ENCODE measurements at places on chromosomes 3 and 15.

- DNase-seq: no peak
Measured at GRCh38 chr3:47083786-47084185, 80.1 kb downstream of the SETD2 start.

DNA sequence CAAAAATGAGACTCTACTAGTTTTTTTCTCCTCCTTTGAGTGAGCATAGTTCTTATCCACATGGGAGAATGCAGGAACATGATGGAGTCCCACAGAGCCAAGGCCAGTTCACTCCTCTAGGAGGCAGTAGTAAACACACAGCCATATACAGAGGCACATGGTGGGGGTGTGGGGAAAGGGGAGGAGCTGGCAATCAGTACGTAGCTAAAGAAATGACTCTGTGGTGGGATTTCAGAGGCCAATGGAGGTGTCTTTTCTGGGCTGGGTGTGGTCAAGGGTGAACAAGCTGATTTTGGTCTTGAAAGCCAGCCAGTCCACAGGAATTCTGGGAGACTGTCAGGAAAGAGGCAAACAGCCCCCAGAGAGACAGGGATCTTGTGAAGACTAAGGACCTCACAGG, 6.6 kb upstream of the RAB11A start:
- DNase-seq: no peak

DNA sequence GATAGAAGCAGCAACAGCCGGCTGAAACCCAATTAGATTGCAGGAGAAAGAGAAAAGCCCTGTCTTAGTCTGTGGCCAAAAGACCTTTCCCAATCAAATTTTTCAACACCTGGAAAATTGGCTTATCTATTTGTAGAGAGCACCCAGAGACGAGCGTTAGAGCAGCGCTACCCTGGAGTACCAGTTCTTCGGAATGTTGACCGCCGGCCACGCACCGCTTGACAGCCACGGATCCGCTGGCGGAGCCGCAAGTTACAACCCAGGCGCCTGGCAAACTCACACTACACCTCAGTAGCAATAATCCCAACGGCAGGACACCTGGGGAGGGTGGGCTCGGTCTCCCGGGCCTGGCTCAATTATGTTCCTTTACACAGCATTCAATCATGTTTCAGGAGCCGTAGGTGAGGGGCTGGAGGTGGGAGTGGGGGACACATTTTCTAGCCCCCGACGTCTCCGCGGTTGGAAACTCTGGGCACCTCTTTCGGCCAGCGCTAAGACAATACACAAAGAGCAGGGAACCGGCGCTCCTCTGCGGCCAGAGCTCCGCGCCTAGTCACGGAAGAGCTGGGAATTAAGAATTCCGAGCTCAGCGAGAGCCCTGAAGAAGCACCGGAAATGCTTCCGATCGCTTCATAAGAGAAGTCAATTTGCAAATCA, 1.2 kb downstream of the MB21D2 start:
- no peak for DNase-seq

- DNase-seq: no peak
Measured at GRCh38 chr15:64503197-64503596, 42.8 kb downstream of the ZNF609 start.

- DNase-seq: peak; percentile 55
Measured at GRCh38 chr3:98817547-98818041, 54.5 kb downstream of the ST3GAL6 start.

DNA sequence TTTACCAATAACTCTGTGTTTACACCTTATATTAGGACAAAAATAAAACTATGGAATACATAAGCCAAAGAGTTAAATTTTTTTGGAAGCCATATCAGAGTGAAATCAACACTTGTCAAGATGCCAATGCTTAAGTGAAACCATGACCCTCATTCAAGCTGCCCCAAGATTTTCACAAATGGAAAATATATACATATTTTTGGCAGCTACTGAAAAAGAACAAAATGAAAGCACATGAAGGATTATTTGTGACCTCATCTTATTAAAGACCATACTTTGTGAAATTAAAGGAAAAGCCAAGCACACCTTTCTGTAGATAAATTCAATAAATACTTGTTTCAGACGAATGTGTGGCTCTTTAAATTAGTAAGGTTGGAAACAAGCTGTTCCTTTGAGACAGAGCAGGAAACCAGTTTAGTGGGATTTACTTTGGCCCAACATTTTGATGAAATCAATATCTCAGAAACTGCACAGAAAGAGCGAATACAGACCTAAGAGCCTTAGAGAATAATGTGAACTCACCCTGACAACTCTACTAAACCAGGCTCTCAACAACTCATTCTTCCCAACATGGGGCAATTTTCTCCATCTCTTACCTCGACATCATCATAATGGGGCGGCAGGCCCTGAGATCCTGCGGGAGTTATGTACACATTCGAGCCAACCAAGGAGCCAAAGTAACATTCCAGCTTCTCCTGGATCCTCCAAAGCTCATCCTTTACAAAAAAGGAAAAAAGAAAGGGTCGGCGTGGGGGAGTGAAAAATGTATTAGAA, 11.1 kb downstream of the RIOX2 start:
- DNase-seq: no peak

GRCh38 chr15:26971271-26972018, 464 bp downstream of the GABRG3 start:
- DNase-seq: no peak

DNA sequence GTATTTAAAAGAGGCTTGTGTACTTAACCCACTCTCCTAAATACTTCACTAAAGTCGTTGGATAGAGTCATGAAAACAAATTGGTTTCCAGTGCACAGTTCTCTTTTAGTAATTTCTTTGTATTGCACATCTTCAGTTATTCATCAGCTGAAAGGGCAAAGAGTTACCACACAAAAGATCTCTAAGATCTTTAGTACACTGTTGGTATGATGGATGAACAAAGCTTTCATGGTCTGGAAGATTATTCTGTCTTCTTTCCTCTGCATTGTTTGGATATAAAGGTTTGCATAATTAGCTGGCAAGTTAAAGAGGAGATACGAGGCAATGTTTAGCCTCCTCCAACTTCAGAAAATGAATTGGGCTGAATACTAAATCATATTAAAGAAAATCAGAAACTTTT, 40.5 kb downstream of the BCHE start:
- no peak for DNase-seq

DNA sequence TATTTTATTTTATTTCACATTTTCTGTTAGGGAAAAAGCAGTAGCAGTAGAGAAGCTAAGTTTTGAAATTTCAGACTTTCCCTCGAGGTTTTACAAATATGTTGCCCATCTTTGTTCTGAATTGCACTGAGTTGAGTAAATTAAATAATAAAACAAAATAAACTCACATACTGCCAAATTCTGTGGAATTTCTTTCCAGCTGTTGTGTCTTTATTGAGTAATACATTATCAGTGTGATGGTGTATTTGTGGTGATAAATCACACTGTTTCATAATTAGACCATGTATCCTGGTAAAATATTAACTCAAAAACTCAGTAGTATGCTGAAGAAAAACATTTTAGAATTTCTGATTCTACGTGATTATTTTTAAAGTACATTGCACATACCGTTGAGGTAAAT, 592.1 kb downstream of the SI start:
- no peak for DNase-seq

- no peak for DNase-seq
Measured at GRCh38 chr3:53821631-53822121, 24.5 kb downstream of the CHDH start.

- no peak for DNase-seq
Measured at GRCh38 chr3:193932136-193932535, 203.8 kb upstream of the HES1 start.

- DNase-seq: no peak
Measured at GRCh38 chr3:119628390-119628789, 30.7 kb downstream of the PLA1A start.

- DNase-seq: no peak
Measured at GRCh38 chr3:29426302-29427226, 145.7 kb downstream of the RBMS3 start.

DNA sequence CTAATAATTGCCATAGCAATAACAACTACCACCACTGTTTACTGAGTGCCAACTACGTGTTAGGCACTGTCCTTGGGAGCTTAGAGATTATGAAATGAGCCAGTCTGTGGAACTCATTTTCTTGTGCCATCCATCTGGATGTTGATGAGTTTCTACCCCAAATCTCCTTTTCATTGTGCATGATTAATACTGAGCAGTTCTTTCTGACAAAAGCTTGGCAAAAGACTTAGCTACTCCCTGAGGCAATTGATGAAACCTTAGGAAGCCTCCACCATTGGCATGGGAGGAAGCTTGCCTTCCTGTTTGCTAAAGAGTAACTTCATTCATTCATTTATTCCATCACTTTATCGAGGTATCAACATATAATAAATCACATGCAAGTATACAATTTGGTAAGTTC, 39.8 kb downstream of the PRICKLE2 start:
- no peak for DNase-seq

DNA sequence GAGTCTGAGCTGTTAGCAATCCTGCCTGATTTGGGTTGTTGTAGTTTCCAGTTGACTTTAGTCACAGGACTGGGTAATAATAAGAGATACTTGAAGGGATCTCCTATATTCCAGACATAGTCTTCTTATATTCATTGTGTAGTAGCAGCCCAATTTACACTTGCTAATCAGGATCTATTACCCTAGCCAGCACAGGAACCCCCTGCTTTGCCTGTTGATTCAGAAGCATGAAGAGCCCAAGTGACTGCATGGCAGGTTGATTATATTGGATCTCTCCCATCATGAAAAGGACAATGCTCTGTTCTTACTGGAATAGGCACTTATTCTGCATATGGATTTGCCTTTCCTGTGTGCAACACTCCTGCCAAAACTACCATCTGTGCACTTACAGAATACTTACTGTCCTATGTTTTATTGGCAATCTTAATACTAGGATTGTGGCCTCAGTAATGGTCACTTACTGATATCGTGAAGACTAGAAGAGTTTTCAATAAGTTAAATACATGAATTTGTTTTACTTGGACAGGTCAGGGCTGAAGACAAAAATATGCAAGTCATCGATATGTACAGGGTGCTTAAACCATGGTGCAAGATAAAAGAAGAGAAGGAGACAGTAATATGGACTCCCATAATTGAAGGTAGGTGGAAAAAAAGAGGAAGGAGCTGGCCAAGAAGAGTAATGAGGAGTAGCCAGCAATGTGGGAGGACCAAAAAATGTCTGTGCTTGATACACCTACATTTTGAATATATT, 304.1 kb downstream of the MCTP2 start:
- DNase-seq: no peak

DNA sequence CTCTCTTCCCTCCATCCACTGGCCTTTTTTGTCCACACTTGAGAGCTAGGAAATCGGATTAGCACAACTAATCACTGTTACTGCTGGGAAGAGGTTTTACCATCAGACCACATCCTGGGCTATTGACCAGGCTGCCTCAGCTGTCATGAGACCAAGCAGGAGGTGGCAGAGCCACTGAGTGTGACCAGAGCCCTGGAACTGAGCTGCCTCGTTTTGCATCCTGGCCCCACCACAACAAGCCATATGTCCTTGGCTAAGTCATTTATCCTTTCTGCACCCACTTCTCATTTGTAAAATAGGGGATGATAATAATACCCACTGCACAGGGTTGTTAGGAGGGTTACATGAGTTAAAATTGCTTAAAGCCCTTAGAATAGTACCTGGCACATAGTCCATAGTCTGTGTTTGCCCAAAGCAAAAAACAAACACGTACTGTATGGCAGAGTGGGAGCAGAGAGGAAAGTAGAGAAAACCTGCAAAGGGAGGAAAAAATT, 34.1 kb downstream of the TMEM158 start:
- DNase-seq: no peak

- no peak for DNase-seq
Measured at GRCh38 chr15:97909291-97909891, 51.1 kb upstream of the ARRDC4 start.

DNA sequence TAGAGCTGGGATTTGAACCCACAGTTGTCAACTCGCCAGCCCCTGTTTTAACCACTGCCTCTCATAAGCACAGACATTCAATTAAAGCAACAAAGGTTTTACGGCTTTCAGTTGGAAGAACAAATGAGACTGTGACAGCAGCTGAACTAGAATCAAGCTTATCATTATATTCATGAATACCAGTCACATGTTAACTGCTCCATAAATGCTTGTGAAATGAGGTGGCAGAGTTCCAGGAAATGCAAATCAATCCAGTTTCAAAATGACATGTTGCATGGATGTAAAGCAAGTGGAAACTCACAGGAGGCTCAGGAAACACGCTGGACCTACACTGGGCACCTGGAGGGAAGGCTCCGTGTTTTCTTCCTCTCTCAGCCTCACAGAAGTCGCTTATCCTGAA, 3.9 kb downstream of the GP5 start:
- peak; percentile 76 for DNase-seq

- DNase-seq: no peak
Measured at GRCh38 chr3:47578119-47578632, 489 bp downstream of the CSPG5 start.

- no peak for DNase-seq
Measured at GRCh38 chr15:60372756-60373155, 25.0 kb downstream of the ANXA2 start.

GRCh38 chr3:59620325-59620724, 570.5 kb upstream of the CFAP20DC start:
- no peak for DNase-seq

GRCh38 chr3:116877968-116878367, 168.4 kb downstream of the TUSC7 start:
- DNase-seq: no peak

GRCh38 chr3:82568776-82569338, 807.4 kb upstream of the GBE1 start:
- DNase-seq: no peak

DNA sequence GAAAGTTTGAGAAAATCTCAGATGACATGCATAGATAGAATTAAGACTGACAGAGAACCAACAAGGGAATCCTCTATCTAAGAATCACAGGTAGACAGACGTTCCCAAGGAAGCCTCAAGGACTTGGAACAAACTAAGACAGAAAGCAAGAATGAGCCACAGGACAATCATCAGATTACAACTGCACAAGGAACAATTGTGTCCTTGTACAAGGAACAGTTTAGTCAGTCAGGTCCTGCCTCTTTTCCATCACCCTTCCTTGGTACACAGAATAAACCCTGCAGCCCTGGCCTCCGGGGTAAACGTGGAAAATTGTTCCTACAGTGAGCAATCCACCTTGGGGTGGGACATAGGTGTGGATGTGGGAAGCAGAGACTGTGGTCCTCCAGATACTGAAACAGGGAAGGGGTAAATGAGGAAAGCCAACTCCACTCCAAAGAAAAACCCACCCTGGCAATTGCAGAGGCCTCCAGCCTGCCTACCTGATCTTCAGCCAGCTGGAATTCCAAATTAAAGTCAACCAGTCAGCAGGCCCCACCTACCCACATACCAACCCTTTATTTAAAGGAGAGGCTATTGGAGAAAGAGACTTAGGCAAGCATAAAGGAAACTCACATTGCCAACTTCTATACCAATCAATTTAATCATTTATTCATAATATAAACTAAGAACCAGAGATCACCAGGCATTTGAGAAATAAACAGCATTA, 73.4 kb downstream of the ULK4 start:
- DNase-seq: no peak

GRCh38 chr3:185950728-185951127, 12.9 kb upstream of the TRA2B start:
- DNase-seq: no peak

- DNase-seq: peak; percentile 48
Measured at GRCh38 chr3:100401674-100402041, 319 bp downstream of the LNP1 start.
